ENCODE measurements at places on chromosomes 4 and X. TPM values are rescaled to one million over a fixed set of nuclear protein-coding genes. Genes with fewer than 3 reads are reported as not detected.

CSAG3 gene
- not detected for total RNA-seq

TRO gene
- 1.9 TPM for total RNA-seq

EMCN gene
- not detected for total RNA-seq

SLC34A2 gene
- total RNA-seq, result 2.5 TPM

PAGE1 gene
- total RNA-seq, result not detected

PAGE5 gene
- not detected for total RNA-seq

FGA gene
- not detected for total RNA-seq

SAGE1 gene
- total RNA-seq, result not detected

OTUD6A gene
- total RNA-seq, result not detected

MAGEE2 gene
- total RNA-seq, result not detected

PPARGC1A gene
- not detected for total RNA-seq

SHROOM4 gene
- not detected for total RNA-seq

AFF2 gene
- 2.3 TPM for total RNA-seq

PPBP gene
- total RNA-seq, result 0.36 TPM

TLR1 gene
- 10.4 TPM for total RNA-seq

DAPP1 gene
- 12.9 TPM for total RNA-seq

ZNF630 gene
- total RNA-seq, result 2.7 TPM

RHOH gene
- total RNA-seq, result 216 TPM

SCD5 gene
- 1.0 TPM for total RNA-seq

ADRA2C gene
- not detected for total RNA-seq

ALB gene
- total RNA-seq, result 30.4 TPM

TRIM60 gene
- not detected for total RNA-seq

TCP11X1 gene
- total RNA-seq, result not detected

FHL1 gene
- total RNA-seq, result 27.0 TPM

TBX22 gene
- not detected for total RNA-seq

SPATA4 gene
- not detected for total RNA-seq

TSPYL2 gene
- 141 TPM for total RNA-seq

TRIM75 gene
- not detected for total RNA-seq

LGI2 gene
- total RNA-seq, result not detected

RTL9 gene
- not detected for total RNA-seq

IL21 gene
- 0.20 TPM for total RNA-seq

PCGF3 gene
- total RNA-seq, result 76.9 TPM

RTL3 gene
- not detected for total RNA-seq

SERTM2 gene
- total RNA-seq, result not detected

CENPVL2 gene
- not detected for total RNA-seq

AWAT2 gene
- not detected for total RNA-seq

CC2D2A gene
- 0.20 TPM for total RNA-seq

Measured in T-cell (primary cell).